ENCODE measurements at places on chromosomes 7 and 10.

DNA sequence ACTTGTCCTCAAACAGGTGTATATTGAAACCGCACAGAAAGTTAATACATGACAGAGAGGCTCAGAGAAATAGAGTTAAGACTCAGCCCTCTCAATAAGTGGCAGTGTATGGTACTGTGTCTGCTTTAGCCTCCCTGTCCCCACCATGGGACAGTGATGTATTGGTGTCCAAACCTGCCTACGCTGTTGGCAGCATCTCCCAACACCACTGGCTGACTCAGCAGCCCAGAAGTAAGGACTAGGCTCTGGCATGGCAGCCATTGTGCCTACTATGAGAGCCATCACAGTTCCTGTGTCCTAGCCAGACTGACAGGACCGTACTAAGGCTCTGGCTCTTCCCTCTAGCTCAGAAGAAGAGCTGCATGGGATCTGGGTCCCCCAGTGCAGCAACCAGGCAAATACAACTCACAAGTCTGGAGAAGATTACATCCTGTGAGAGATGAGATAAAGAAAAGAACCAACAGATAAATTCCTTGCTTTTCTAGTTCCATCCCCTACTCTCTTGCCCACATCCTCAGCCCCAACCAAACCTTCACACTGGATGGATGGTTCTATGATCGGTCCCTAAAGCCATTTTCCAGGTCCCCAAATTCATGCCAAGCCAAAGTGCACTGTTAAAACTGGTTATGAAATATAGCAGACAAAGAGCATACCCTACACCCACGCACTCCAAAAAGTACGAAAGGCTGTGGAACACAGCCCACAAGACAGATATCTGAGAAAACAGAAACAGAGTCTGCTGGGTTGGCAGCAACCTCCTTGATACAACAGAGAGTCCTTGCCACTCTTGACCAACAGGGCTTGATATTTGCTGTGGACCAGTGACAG is 44.1 kb upstream of the DMTF1 start:
- DNase-seq: no peak

DNA sequence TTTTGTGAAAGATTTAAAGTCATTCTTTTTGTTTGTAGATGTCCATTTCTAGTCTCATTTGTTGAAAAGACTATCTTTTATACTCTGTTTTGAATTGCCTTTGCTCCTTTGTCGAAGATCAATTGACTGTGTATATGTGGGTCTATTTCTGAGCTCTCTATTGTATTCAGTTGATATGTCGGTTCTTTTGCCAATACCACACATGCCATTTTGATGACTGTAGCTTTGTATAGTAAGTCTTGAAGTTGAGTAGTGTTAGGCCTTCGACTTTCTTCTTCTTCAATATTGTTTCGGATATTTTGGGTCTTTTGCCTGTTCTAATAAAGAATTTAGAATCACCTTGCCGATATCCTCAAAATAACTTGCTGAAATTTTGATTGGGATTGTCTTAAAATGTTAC is 104.5 kb downstream of the CCSER2 start:
- DNase-seq: no peak

GRCh38 chr7:47288060-47288459 is 293.9 kb downstream of the TNS3 start:
- no peak for DNase-seq

DNA sequence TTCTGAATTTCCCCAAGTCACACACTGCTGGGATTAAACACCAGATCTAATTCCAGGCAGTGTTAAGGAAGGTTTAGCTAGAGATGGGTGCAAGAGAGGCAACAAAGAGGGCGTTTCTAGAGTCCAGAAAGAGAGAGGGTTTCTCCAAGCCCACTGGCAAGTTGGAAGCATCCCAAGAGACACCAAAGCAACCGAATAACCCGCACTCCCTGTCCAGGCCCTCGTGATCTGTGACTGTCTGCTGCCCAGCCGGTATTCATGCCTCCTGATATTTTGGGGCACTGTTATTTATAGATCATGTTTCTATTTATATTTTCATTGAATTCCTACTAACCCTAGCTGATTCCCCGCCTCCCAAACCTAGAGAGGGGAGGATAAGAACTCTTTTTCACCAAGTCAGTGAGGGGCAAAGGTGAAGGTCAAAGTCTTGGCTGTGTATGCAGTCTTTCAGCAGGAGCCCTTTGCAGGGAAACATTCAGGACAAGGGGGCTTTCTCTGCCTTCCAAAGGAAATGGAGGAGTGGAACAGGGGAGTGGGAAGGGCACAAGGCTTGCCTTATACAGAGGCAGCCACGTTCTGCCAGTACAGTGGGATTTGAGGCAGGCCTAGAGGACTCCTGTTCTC is 103.6 kb downstream of the SH3PXD2A start:
- no peak for DNase-seq

DNA sequence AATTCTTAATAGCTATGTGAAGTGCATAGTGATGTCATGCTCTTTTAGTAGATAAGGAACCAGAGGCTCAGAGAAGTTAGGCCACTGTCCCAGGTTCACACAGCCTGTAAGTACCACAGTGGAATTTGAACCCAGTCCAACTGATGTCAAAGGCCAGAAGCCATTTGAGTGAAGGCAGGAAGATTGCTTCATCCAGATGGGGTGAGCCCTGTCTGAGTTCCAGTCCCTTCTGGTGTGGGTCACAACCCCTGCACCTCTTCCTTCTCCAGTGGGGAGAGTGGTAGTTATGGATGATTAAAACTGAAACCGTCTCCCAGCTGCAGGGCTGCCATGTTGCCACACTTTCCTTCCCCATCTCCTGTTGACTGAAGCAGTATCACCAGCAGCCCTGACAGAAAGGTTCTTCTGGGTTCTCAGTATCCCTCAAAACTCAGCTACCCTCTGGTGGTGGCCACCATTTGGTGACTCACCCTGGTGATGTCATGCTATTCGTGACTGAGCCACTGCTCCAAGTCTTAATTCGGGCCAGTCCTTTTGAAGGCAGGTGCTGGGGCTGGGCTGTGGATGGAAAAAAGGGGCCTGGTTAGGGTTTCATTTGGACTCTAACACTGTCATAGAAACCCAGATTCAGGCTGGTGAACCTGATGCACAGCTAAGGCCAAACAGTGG is 1.5 kb upstream of the C10orf95 start:
- DNase-seq: peak; percentile 85

GRCh38 chr7:123979876-123980275 is 53.0 kb downstream of the TMEM229A start:
- no peak for DNase-seq

DNA sequence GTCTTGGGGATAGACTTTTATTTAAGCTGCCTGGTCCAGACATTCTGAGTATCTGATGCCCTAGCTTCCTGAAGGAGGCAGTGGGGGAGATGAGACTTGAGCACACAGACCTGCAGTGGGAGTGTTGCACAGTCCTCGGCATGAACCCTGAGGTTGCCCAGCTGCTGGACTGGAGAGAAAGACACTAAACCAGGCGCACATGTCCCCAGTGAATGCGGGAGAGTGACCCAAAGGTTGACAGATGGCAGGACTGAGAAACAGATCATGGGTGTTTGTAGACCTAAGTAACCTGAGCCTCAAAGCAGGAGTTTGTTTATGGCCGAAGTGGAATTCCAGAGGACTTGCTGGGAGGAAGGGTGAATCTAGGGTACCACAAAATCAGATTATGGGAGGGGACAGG is 15.7 kb upstream of the MSRB2 start:
- DNase-seq: no peak

DNA sequence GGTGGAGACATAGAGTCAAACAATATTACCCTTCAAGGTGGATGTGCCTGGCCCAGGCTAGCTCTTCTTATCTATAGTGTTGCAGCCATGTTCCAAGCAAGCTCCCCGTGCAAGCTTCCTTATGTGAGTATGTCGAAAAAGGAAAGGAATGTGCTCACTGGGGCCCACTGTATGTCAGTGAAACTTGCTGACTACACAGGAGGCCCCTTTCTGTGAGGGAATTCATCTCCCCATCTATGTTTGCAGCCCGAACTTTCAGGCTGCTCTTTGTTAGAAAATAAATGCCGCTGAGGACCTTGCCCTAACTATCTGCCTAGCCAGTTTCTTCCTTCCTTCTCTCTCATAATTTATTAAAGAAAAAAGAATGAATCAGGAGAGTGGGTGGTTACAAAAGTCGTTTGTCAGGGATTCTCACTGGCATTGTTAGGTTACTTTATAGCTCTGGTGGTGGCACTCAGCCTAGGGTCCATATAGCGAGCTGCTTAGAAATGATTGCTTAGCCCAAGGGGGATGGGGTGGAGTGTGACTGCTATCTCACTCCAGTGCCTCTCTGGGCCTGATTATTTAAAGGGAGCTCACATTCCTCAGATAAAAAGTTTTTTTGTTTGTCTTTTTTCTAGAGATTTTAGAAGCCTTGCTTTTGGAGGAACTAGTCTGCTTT is 302.1 kb downstream of the ABCA13 start:
- no peak for DNase-seq

- DNase-seq: no peak
Observed at GRCh38 chr7:121081327-121081936, 92.9 kb downstream of the CPED1 start.

GRCh38 chr10:70910486-70911341 is 22.3 kb upstream of the PCBD1 start:
- DNase-seq: no peak

DNA sequence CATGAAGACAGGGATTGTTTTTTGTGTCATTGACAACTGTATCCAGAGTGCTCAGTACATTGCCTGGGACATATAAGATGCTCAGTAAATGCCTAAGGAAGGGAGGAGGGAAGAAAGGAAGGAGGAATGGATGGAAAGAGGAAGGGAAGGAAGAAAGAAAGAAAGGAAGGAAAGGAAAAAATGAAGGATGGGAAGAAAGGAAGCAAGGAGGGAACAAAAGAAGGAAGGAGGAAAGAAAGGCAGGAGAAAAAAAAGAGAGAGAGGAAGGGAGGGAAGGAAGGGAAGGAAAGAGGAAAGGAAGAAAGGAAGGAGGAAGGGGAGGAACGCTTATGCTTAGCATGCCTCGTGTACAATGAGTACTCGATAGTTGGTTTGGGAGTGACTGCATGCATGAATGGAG is 514.7 kb downstream of the RPS24 start:
- DNase-seq: no peak

- no peak for DNase-seq
Observed at GRCh38 chr7:133135451-133135850, 53.6 kb upstream of the CHCHD3 start.

- no peak for DNase-seq
Observed at GRCh38 chr7:150351587-150352194, 10.3 kb upstream of the RARRES2 start.

- no peak for DNase-seq
Observed at GRCh38 chr10:103849880-103850571, 5.3 kb downstream of the SH3PXD2A start.

DNA sequence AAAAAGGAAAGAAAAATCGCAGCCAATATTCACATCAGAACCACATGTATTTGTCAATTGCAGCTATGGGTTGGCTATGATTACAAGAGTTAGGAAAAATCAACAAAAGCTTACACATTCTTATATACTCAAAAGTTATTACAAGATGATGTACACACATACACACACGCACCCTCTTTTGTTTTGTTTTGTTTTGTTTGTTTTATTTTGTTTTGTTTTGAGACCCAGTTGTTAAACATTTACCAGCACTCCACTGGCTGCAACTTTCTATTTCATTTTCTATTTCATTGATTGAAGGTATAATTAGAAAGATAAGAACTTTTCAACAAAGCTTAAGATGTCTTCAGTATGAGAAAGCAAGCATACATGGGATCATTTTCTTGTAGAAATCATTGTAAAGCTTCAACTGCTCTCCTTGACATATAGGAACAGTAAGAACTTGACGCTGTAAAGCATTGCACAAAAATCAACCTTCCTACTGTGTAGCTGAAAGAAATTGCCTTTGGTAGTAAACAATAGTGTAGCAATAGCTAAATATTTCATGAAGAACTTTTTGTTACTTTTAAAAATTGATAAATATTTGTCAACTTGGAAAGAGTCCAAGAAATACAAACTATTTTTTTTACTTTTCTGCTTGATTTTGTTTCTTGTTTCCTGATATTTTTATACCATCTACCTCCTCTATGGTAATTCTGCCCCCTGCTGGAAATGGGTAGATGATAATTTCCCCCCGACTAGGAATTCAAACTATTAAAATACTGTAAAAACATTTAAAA is 205.9 kb downstream of the MBL2 start:
- DNase-seq: no peak

GRCh38 chr10:30847199-30847598 is 184.5 kb downstream of the ZNF438 start:
- DNase-seq: no peak

DNA sequence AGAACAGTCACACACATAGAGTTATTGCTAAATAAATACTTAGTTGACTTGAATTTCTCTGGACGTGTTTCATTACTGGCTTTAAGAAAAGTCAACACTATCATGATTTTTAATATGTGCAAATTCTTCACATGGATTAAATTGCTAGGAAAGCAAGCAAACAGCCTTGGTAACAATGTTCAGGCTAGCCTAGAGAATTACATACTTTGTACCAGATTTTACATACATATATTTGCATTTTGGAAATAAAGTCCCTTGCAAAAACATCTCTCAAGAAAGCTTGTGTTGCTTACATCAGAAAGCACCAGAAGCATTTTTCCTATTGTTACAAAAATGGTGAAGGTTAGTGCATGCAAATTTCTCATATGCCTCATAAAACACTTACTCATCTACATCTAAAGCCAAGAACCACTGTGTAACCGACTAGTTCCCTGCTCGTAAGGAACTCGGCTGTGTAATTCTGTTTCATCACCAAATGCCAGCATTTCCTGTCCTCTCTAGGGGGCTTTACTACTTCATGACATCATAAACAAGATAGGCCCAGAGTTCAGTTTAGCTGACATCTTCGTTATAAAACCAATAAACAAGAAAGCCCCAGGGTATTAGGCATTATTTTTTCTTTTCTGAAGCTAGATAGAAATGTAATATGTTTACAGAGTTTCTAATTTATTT is 87.8 kb downstream of the CFAP58 start:
- DNase-seq: no peak

GRCh38 chr7:140342727-140343514 is 55.4 kb downstream of the SLC37A3 start:
- DNase-seq: no peak

- DNase-seq: no peak
Observed at GRCh38 chr10:9076066-9076465, 1021.6 kb downstream of the GATA3 start.

DNA sequence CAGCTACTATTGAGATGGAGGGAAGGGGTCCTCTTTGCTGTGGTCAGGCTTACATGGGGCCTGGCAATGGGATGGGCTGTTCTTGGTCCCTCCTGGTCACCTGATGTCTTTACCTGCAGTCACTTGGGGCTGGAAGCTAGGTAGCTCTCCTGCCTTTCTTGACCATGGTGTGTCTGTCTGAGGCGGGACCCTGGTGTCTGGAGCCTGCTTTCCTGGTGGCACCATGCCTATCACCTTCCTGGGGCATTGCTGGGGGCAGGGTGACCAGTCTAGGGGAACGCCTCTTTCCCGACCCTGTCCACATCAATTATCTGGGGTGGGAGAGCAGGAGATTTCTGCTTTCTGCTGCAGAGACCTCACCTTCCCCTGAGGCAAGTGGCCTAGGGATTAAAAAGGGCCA is 55.6 kb downstream of the ARHGAP22 start:
- DNase-seq: no peak

DNA sequence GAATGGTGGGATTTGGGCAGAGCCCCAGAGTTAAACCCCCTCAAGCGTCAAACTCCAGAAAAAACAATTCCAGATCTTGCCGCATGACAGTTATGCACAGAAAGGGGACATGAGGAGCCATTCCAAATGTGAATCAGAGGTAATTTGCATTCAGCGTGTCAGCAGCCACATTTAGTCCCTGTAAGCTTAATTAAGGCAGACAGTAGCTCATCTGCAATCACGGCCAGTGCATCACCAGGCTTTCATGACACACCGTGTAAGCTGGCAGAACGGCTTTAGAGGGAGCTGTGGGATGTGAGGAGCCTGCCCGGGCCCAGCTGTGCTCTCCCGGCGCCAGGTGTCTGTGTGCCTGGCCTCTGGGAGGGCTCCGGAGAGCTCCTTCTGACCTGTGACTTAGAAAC is 18.7 kb upstream of the PRKAG2 start:
- DNase-seq: no peak

All from activated naive CD8-positive, alpha-beta T cell treated with anti-CD3 and anti-CD28 coated beads for 36 hours (primary cell).